HCT116 (cell line): ENCODE measurements at places on chromosomes 5 and 9. TPM values are rescaled to one million over a fixed set of nuclear protein-coding genes. Genes with fewer than 3 reads are reported as not detected.

DNA sequence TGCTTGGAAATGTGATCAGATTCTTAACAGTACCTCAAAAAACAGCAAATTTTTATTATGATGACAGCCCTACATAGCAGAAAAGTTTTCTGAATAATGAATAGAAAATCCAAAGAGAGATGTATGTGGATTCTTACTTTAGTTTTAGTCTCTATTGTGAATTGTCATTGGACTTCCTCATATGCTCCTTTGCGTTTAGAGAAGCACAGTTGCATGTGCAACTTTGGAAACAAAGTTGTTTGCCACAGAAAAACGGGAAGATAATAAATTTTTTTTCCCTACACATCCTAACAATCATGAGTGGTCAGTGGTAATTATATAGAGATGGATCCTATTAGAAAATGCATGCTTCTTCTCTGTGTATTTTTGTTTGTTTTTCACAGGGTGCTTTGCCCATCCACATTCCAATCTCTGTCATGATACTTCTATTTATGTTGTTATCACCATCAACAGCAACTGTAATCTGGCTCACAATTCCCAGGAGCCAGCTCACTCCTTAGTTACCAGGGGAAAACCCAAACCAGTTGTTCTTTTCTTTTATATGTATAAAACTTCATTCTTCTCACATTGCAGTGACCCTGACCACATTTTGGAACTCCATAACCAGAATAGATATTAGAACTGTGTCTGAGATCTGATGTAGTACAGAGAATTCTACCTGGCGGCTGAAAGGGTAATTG is 118.7 kb downstream of the NDUFS4 start:
- DNase-seq = no peak

GRCh38 chr5:127801751-127802476 is 98.7 kb downstream of the CCDC192 start:
- DNase-seq = no peak

GRCh38 chr9:107730666-107731065 is 241.1 kb upstream of the KLF4 start:
- DNase-seq = no peak

GRCh38 chr5:95916687-95917085 is 45.0 kb downstream of the ELL2 start:
- no peak for DNase-seq

GRCh38 chr9:123138163-123138562 is 104.7 kb downstream of the GPR21 start:
- DNase-seq = no peak

- DNase-seq = no peak
These were observed 31.9 kb upstream of the PCSK5 start for GRCh38 chr9:75858497-75859092.

- no peak for DNase-seq
These were observed 2.8 kb downstream of the MAMDC4 start for GRCh38 chr9:136854842-136855460.

DNA sequence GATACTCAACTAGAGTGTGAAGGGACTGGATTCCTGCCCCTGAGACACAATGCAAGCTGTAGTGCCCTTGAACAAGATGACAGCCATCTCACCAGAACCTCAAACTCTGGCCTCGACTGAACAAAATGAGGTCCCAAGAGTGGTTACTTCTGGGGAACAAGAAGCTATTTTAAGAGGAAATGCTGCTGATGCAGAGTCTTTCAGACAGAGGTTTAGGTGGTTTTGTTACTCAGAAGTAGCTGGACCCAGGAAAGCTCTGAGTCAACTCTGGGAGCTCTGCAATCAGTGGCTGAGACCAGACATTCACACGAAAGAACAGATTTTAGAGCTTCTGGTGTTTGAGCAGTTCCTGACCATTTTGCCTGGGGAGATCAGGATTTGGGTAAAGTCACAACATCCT is 2.4 kb downstream of the ZNF483 start:
- DNase-seq = no peak

DNA sequence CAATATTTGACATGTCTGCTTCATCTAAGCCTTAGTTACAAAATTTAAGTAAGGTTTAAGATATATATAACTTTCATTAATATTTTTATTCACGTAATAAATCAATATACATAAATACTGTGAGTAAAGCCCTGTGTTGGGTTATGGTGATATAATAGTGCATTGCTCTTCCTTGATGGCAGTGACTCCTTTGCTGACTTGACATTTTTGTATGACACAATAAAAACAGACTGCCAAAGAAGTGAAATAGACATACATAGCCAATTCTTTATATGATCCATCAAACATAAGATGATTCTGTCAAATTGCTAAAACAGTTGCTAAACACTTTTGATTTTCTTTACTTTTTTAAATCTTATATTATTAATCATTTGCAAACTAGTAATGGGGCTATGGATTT is 1518.2 kb downstream of the EFNA5 start:
- DNase-seq = no peak

GRCh38 chr9:70125621-70126263 is 82.1 kb downstream of the MAMDC2 start:
- DNase-seq = no peak

DNA sequence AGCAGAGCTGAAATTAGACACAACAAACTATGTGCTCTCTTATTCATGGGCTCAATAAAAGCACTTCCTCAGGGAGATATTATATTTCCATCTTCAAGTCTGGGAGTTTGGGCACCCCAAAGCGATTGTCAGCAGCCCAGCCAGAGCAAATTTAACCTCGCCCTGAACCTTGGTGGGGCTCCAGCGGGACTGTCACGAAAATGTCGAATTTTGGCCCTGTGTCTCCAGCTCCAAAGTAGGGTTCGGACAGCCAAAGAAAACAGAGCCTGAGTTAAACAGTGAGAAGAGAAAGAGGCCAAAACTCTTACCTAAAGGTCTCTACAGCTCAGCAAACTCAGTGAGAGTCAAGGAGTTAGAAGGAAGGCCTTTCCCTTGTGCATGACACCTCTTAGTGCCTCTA is 432.9 kb downstream of the SPATA31D1 start:
- DNase-seq = no peak

GRCh38 chr5:136701191-136701590 is 335.8 kb upstream of the TRPC7 start:
- no peak for DNase-seq

- no peak for DNase-seq
These were observed 21.6 kb upstream of the NNT start for GRCh38 chr5:43581398-43581797.

- no peak for DNase-seq
These were observed 194.7 kb downstream of the DTWD2 start for GRCh38 chr5:118793652-118794051.

DNA sequence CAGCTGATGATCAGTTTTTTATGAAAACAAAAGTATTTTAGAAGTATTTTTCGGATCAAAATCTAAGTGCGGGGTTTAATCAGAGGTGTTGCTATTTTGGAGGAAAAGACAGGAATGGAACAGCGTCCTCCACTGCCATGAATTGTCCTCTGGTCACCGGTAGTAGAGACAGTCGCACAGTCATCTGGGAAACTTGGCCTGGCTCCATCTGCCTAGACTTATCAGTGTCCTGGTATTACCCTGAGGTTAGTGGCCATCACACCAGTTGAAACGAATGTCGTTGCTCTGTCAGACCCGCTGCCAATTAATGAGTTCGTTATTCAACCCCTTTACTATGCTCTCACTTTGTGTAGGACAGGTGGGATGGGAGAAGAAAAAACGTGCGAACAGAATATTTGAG is 8.2 kb downstream of the TLX3 start:
- no peak for DNase-seq

GRCh38 chr5:153674356-153674755 is 183.9 kb downstream of the GRIA1 start:
- no peak for DNase-seq

DNA sequence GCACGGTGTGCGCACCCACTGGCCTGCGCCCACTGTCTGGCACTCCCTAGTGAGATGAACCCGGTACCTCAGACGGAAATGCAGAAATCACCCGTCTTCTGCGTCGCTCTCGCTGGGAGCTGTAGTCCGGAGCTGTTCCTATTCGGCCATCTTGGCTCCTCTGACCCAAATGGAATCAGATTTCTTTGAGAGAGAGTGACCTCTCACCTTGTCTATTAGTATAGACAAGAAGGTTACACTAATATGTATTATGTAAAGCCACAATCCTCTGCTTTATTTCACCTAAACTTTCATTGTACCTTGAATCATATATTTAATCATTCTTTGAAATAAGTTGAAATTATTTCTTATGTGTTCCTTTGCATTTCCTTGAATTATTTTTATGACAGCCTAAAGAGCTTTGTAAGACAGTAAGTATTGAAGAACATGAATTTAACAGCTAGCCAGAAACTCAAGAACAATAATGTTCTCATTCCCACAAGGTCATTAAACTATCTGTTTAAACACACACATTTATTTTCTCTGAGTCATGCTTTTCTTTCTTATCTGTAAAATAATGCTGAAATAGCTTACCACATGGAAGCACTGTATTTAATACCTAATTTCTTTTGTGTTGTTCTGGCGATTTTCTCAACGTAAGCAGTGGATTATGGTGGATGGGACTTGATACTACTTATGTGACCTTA is 91.8 kb upstream of the DMRTA1 start:
- DNase-seq = no peak

GRCh38 chr5:39341896-39342295 is 22.4 kb downstream of the C9 start:
- DNase-seq = no peak

DNA sequence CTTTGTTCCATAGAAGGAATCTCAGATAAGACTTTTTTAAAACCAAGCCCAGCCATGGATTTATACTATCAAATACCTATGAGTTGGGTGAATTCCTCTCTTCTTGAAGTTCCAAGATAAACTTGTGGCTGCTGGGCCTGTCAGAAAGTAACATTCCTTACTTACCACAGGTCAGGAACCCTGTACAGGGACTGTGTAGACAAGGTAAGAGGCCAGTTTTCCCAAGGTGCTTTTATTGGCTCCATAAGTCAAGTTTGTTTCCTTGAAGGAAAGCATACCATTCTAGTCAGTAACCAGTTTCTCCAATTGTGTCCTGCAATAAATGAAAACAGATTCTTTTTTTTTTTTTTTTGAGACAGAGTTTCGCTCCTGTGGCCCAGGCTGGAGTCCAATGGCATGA is 8.8 kb upstream of the CLTB start:
- DNase-seq = no peak

DNA sequence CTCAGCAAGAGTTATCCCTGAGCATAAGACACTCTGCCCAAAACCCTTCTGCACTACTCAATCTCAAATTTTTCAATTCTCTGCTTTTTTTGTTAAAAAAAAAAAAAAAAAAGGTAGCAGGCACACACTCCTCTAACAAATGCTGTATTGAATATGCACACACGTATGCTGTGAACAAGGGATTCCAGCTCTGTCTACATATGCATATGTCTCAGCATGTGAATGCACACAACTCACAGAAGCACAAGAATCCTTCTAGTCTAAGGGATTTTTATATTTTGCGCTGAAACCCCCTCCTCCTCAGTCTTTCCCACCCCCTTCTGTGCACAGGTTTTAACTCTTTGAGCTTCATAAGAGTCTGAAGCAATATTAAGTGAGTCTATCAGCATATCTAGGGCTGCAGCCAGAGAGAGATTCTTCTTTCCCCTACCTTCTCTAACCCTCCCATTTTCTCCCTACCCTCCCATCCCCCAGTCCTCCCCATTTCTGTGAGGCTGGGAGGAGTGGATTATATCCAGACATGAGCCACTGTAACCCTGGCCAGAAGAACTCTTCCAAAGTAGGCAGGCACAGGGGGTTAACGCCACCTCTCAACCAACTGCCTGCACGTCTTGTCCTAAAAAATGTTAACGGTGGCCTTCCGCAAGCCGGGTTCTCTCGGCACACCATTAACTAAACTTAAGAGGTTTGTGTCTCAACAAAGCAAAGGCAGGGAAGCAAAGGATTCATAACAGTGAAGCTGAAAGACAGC is 1.0 kb downstream of the GABRB2 start:
- DNase-seq = no peak

GRCh38 chr9:98961513-98962180 is 17.9 kb downstream of the COL15A1 start:
- no peak for DNase-seq

DNA sequence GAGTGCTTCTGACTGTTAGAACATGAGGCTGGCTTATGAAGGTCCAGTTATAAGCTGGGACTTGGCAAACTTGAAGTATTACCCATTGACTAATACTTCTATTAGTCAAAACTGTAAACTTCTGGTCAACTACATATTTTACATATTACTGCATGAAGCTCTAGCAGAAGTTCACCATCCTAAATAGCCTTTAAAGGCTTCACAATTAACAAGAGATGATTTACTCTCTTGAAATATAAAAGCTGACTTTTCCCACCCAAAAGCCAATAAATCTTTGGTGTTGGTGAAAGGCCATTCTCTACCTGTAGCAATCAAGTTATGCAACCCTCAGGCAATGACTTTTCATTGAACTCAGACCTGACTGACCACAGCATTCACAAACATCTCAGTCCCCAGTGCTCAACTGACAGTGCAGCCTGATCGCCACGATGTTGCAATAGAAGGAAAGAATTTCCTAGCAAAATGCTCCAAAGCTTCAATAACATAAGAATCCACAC is 345.6 kb downstream of the EBF1 start:
- DNase-seq = no peak

DNA sequence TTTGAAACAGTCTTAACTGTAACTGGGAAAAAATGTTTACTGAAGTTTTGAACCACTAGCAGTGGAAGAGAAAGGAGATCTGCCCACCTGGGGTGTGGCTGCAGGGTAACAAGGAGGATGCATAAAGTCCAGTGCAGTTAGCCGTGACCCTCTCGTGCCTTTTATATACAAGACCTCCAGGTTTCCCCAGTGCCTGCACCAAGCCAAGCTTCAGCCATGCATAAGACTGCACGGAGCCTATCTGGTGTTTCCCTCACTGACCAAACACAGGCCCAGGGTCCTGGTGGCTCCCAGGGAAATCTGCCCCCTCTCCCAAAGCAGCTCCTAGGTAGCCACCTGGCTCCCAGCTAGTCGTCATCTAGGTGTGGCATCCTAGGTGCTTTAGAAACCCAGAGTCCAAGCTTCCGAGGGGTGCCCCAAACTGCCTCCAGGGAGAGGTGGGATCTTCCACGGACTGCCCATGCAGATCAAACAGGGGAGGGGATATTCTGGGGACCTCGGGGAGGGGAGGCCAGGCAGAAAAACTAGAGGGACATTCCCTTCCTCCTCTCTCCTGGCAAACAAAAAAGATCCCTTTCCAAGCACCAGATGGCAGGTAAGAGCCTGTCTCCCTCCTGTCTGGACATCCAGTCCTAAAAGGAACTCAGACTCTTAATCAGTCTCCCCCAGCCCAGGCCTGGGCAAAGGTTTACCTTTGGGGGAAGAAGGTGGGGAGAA is 2.7 kb downstream of the SHB start:
- no peak for DNase-seq

GRCh38 chr5:122454541-122454940 is 142.5 kb downstream of the SNCAIP start:
- no peak for DNase-seq

GRCh38 chr9:130242270-130243014 is 23.1 kb upstream of the HMCN2 start:
- no peak for DNase-seq

GRCh38 chr5:34914671-34915138 is 599 bp downstream of the RAD1 start:
- DNase-seq = no peak

Gene PCDHB14
- total RNA-seq = 0.27 TPM

Gene PGM5
- total RNA-seq = 0.15 TPM

Gene PPP2CA
- 167 TPM for total RNA-seq

Gene ACOT12
- not detected for total RNA-seq

Gene FCN2
- not detected for total RNA-seq

Gene LCN10
- not detected for total RNA-seq

Gene SH3RF2
- total RNA-seq = 14.3 TPM

Gene GRPEL2
- 48.9 TPM for total RNA-seq
